ENCODE measurements at places on chromosomes 11 and 22.

DNA sequence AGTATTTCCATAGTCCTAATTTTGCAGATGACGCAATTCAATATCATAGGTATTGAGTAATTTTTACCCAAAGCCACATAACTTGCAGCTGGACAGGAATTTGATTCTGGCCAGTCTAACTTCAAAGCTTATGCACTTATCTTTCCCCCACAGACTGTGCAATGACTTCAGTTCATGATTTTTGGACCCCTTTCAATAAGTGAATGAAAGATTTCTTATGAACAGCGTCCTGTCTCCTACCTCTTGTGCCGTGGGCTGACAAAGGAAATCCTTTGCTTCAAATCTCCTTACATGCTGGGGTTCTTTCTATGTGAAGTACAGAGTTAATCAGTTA is 217.7 kb upstream of the KIRREL3 start:
- DNase-seq = no peak

GRCh38 chr22:30021881-30022619 is 58.2 kb upstream of the HORMAD2 start:
- no peak for DNase-seq

- no peak for DNase-seq
Measured at GRCh38 chr11:2570841-2571597, 126.2 kb downstream of the KCNQ1 start.

GRCh38 chr11:111562692-111563389 is 22.3 kb downstream of the LAYN start:
- no peak for DNase-seq

GRCh38 chr11:111082664-111083063 is 162.9 kb upstream of the POU2AF2 start:
- no peak for DNase-seq

- no peak for DNase-seq
Measured at GRCh38 chr11:65501186-65501471, 2.3 kb downstream of the MALAT1 start.

- DNase-seq = peak; percentile 98
Measured at GRCh38 chr22:23282089-23282501, 101.8 kb downstream of the BCR start.

DNA sequence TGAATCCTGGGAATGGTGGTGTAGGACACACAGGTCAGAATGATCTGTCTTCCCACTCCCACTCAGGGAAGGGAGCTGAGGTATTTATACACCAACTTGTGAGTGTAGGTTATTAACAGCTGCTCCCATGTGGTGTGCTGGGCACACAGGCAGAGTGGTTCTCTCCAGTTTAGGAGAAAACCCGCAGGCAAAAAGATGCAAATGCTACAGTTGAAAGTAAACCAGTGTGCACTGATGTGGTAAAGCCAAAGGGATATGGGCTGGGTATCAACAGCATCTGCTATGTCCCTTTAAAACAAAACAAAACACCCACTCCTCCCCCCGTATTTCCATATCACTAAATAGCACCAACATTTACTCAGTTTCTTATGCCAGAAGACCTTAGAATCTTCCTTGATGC is 75.4 kb upstream of the SYT13 start:
- DNase-seq = no peak

DNA sequence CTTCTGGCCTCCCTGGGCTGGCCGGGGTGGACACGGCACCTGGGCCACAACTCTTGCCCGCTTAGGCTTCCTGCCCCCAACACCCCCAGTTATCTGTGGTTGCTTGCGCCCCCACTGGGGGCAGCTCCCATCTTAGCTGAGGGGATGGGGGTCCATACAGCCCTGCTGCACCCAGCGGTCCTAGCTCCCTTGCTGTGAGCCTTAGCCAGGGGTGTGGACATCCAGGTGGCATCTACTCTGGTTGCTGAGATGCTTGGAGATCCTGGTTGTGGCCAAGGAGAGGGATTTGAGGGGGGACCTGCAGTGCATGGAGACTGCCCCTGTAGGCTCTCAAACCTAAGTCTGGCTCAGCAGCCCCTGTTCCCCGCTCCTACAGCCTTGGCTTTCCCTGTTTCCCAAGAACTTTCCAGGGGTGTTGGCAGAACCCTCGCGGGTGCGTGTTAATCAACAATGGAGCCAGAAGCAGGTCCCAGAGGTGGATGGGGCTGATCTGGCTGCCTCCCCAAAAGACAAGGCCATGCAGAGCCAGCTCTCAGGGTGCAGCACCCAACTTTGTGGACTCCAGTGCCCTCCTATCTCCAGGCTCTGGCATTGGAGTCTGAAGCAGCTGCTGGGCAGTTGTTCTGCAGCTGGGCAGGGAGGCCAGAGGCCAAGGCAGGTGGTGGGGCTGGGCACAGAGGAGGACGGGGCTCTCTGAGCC is 3.3 kb downstream of the KCNQ1 start:
- no peak for DNase-seq

DNA sequence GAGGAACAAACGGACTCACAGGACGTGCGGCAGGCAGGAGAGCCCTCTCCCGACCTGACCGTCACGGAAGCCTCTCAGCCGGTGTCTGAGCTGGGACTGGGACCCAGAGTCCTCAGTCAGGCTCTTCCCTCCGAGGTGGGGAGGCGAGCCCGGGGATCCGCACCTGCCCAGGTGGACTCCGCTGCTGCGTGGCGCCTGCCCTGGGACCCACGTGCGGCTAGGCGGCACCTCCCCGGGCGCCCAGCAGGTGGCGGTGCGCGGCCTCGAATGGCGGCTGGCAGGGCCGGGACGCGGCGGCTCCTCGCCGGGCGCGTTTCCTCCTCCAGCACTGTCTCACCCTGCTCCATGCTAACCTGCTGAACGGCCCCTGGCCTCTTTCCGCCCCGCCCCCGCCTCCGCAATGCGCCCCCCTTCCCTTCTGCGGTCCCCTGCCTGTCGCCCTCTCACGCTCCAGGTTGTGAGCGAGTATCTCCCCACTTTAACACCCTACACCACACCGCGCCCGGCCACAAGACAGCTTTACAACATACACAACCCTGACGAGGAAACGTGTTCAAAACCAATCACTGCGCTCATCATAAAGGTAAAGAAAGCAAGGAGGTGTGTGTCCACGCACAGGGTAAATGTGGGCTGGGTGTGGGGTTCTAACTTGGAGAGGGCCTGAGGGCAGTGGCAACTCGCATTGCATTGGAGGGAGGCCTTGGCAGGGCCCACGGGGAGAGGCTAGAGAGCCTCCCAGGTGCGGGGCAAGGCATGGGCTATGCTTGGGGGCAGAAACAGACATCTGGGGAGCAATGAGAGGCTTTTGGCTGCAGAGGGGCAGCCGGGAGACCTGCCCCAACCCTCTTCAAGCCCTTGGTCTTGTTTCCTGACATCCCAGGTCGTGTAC is 25.9 kb upstream of the ATXN10 start:
- DNase-seq = peak; percentile 89

GRCh38 chr11:133762538-133762937 is 82.8 kb downstream of the SPATA19 start:
- DNase-seq = no peak

DNA sequence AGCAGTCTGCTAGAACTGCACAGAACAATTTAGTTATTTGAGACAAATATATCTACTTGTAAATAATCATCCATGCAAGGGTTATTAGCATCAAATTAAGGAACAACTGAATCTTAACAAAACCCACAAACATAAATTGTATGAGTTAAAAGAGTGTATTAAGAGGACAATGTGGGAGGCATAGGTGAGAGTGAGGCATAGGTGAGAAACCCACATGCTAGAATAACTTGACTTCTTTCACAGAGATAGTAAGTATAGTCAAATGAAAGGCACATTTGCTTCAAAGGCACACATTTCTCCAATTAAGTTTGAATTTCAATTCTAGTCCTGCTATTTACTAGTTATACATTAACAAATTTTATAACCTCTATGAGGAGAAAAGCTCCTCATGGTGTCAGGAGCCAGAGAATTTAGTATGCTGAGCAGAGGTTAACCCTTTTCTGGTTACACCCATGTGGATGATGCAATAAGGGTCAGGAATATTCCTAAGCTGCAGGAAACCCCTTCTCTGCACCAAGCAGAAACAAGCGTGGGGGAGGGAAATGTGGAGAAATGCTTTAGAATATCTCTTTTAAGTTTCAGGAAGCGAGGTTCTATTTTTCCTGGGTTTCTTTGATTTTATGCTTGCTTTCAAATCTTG is 264.2 kb downstream of the GRM5 start:
- DNase-seq = no peak

DNA sequence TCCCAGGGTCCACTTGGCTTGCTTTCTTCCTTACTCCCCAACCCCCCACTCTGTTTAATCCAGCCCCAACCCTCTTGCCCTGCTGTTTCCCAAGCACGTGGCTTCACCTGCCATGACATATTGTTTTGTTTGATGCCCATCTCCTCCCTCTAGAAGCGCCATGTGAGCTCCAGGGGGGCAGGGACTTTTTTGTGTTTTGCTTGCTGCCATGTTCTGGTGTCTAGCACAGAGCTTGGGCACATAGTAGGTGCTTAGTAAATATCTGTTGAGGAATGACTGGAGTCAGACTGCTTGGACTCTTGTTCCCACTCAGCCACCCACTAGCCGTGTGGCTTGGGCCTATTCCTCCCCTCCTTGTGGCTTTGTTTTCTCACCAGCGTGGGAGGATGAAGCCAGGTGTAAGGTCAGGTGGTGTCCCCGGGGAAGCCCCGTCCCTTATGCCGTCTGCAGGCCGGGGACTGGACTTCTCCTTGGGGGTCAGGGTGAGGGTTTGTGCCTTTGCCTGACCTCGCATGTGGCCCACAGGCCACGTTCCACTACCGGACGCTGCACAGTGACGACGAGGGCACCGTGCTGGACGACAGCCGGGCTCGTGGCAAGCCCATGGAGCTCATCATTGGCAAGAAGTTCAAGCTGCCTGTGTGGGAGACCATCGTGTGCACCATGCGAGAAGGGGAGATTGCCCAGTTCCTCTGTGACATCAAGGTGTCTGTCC is 3.8 kb downstream of the AIP start:
- DNase-seq = no peak

- DNase-seq = no peak
Measured at GRCh38 chr22:21693333-21693998, 27.7 kb downstream of the PPIL2 start.

DNA sequence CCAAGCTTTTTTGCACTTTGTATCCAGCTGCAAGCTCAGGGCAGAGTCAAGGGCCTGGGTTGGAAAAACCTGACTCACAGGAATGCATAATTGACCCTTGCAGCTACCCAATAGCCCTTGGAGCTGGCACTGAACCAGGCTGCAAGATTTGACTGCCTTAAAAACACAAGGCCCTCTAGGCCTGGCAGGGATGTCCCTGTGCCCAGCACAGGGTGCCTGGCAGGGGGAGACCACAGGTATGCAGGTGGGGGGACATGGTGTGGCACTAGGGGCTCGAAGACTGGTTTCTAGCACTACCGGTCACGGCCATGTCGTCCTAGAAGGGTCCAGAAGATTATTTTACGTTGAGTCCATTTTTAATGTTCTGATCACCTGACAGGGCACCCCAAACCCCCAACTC is 30.2 kb downstream of the SBF1 start:
- peak; percentile 82 for DNase-seq

GRCh38 chr22:30782613-30783012 is 87.9 kb downstream of the OSBP2 start:
- DNase-seq = no peak

DNA sequence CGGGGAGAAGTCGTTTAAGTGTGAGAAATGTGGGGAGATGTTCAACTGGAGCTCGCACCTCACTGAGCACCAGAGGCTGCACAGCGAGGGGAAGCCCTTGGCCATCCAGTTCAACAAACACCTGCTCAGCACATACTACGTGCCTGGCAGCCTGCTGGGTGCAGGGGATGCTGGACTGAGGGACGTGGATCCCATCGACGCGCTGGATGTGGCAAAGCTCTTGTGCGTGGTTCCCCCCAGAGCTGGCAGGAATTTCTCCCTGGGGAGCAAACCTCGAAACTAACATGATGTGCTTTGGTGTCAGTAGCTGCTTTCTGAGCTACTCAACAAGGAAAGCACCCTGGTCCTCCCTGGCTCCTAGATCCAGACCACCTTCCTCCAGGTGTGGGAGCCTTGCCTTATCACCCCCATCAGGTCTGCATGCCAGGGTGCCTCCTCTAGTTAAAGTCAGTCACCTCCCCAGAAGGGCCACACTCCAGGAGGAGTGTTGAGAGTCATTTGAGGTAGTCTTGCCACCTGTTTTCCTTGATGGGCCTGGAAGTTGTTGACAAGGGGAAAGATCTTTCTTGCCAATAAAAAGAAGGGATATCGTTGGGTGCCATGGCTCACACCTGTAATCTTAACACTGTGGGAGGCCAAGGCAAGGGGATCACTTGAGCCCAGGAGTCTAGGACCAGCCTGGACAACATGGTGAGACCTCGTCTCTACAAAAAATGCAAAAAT is 12.9 kb downstream of the ZNF74 start:
- no peak for DNase-seq

- peak; percentile 77 for DNase-seq
Measured at GRCh38 chr11:45580399-45580798, 85.0 kb downstream of the CHST1 start.

DNA sequence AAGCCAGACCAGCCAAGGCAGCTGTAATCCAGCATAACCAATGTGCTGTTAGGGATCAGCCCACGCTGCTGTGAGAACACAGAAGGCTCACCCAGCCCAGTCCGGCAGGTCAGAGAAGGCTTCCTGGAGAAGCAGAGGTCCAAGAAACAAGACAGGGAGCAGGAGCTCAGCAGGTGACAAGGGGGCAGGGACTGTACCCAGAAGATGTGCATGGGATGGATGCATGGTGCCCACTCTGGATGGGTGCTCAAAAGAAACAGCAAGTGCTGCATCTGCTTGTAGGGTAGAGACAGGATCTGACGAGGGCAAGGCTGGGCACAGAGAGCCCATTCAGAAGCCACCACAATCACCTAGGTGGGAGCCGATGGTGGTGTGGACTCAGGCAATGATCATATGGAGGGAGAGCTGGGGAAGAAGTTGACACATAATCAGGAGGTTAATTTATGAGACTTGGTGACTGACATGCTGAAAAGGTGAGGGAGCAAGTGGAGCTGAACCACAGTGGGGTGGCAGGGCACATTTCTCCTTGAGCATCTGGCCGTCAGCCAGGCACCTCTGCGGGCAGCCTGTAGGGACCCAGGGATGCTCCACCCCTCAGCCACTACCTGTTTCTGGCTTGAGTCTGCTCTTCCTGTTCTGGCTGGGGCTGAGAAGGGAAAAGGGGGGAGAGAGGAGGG is 102.3 kb upstream of the DRD2 start:
- DNase-seq = no peak

- DNase-seq = no peak
Measured at GRCh38 chr11:119991669-119992068, 146.2 kb downstream of the TRIM29 start.

DNA sequence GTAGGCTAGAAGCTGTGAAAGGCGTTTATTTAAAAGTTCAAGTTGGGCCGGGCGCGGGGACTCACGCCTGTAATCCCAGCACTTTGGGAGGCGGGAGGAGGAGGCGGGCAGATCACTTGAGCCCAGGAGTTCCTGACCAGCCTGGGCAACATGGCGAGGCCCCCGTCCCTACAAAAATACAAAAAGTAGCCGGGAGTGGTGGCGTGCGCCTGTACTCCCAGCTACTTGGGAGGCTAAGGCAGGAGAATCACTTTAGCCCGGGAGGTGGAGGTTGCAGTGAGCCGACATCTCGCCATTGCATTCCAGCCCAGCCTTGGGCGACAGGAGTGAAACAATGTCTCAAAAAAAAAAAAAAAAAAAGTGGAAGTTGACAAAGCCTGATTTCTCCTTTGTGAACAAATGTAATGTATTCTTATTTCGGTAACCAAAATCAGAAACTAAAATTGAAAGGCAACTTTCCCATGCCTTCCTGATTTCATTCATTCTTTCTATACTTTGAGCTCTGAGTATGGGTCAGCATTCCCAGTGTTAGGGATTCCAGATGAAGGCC is 825 bp downstream of the PTPMT1 start:
- DNase-seq = no peak

GRCh38 chr11:102309621-102310541 is 7.4 kb upstream of the BIRC3 start:
- no peak for DNase-seq

GRCh38 chr11:20844630-20845029 is 175.2 kb downstream of the NELL1 start:
- no peak for DNase-seq

All from astrocyte of the hippocampus (primary cell).